Germinal center (tissue), 1 donor: ENCODE measurements at places on chromosomes 2 and 18.

DNA sequence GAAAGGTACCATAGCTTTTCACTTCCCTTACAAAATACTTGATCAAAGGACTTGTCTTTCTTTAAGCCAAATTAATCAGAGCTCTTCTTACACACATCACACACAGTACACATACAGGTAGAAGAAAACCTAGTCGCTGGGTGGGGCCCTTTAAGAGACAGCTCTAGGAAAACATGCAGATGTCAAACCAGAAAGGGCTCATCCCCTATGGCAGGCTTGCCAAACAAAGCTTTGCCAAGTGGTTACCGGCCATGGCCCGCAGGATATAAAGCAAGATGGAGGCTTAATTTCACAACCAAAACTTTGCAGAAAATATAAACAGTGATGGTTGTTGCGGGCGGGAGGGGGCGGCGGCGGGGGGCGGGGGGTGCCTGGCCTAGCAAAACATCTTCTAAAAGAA, 2156.0 kb upstream of the PIK3C3 start:
- DNase-seq, result no peak

GRCh38 chr2:166468124-166469024, 25.7 kb downstream of the SCN7A start:
- DNase-seq, result no peak

GRCh38 chr18:59735269-59735860, 38.1 kb upstream of the CCBE1 start:
- DNase-seq, result no peak

DNA sequence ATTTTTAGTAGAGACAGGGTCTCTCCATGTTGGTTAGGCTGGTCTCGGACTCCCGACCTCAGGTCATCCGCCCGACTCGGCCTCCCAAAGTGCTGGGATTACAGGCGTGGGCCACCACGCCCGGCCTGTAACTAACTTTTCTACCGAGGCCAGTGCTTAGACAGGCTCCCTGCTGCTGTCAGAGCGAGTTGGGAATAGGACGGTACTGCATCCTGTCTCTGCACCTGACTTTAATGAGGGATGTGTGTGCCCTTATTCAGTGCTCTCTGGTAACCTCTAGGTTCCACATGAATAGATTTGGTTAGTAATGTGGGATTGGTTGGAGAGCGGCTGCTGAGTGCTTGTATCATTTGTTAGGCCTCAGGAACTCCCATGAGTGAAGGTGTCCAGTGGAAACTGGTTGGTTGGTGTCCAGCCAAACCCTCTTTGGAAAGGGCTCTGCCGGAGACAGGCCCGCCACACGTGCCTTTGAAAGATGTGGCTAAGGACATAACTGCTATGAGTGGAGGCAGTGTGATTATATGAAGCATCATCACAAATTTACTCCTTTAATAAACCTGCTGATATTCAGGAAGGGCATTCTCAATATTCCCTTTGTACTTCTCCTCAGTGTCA, 36.6 kb downstream of the MYOM1 start:
- no peak for DNase-seq

DNA sequence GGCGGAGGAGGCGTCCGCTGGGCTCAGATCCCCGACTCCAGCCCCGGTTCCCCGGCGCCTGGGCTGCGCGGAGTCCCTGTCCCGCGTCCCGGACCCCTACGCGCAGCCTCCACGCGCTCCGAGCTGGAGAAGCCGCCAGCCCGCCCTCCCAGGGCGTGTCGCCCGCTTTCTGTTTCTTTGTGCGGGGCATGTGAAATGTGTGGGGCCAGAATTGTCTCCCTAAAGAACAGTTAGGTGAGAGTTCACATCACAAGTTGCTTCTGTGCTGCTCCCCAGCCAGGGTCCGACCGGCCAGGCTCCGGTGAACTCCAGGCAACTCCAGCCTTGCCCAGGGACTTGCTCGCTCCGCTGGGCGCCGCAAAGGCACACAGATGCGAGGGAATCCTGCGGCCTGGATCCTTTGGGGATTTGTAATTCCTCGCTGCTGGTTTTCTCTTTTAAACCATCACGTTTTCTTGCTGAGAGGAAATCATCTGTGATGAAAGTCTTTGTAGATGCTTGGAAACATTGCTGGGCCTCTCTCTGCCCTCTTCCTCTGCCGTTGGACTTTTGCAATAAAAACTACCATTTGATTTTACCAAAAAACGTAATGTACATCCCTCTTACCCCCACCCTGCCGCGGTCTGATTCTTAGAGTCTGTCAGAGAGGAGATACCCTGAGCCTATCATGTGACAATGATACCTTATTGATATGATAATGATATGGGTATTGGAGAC, 631 bp downstream of the GYPC start:
- DNase-seq, result peak; percentile 78

- DNase-seq, result no peak
Measured at GRCh38 chr2:46831869-46832265, 83.7 kb downstream of the MCFD2 start.

GRCh38 chr2:218317303-218317630, 25.0 kb upstream of the TMBIM1 start:
- DNase-seq, result no peak

DNA sequence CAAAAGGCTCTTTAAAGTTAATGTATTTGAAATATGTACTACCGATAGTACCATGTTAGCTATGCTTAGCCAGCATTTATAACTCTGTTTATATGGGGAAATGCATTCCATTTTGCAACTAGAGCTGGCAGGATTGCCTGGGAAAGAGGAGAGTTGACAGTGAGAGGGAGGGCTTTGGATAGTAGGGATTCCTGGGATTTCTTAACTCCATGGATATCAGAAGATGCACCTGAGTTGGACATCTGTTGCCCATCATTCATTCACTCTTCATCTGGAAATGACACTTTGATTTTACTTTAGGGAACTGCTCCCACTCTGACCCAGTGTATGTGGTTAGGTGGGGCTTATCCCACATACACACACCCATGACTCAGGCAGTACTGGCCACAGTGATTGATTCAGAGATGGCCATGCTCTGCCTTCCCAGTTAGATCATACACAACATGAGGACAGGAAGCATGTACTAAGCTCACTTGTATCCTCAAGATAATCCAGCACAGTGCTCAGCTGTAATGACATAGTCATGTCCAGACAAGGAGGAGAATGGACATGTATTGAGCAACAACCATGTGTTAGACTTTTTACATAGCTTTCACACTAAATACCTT, 248.8 kb downstream of the MREG start:
- no peak for DNase-seq

GRCh38 chr2:144738749-144739148, 218.8 kb upstream of the ZEB2 start:
- no peak for DNase-seq

- no peak for DNase-seq
Measured at GRCh38 chr18:58861861-58862301, 2.8 kb upstream of the ZNF532 start.

DNA sequence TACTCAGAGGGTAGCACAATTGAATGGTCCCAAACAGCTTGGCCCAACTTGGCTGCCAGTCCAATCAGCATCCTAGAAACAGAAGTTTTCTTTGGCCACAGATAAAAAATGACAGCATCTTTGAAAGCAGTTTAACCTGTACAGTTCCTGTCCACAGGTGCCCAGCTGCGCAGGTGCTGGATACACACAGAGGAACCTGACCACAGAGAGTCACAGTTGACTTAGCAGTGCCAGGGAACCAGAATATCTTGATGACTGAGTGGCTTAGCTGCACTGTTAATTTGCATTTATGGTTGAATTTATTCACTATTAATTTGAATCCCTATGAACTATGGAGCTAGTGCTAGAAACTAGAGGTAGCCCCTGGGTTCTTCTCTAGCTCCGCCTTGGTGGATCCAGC, 93.7 kb downstream of the TPGS2 start:
- DNase-seq, result peak; percentile 69

DNA sequence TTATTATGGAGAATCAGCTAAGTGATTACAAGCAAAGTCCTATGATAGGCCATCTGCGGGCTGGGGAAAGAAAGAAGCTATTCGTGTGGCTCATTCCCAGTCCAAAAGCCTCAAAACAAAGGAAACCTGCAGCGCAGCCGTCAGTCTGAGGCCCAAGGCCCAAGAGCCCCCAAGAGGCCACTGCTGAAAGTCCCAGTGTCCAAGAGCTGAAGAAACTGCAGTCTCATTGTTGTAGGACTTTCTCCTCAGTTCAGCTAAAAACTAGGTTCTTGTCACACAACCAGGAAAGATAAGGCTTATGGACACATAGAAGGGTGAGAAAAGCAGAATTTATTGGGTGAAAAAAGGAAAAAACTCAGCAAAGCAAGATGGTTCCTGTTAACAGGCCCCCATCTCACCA, 143.2 kb downstream of the RHBDD1 start:
- no peak for DNase-seq

GRCh38 chr18:57455576-57456129, 20.5 kb downstream of the ONECUT2 start:
- DNase-seq, result no peak

GRCh38 chr2:112916625-112917247, 5.8 kb downstream of the IL37 start:
- DNase-seq, result no peak

GRCh38 chr2:10264506-10265328, 38.0 kb upstream of the HPCAL1 start:
- no peak for DNase-seq

- DNase-seq, result no peak
Measured at GRCh38 chr18:29556070-29556469, 1379.1 kb upstream of the CDH2 start.

- DNase-seq, result no peak
Measured at GRCh38 chr18:56327191-56327885, 311.1 kb downstream of the TXNL1 start.

- DNase-seq, result no peak
Measured at GRCh38 chr2:27729198-27729597, 42.3 kb upstream of the MRPL33 start.

DNA sequence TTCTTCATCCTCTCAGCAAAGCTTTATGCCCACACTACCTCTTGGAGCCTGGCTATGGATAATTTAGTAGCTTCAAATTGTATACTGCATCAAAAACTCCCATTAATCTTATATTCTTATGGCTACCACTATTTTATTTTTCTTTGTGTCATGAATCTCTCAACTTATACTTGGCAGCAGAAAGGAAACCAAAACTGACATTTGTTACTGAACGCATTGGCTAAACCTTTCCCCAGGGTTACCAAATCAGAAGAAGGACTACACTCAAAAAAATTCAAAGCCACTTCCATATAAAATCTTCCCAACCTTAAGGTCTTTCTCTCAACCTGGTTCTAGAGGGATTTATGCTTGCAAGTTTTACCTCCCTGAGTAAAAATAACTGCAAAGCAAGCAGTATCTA, 97.0 kb upstream of the REG3G start:
- no peak for DNase-seq

- no peak for DNase-seq
Measured at GRCh38 chr2:51013933-51014526, 17.9 kb downstream of the NRXN1 start.

GRCh38 chr2:8317418-8317817, 364.4 kb upstream of the ID2 start:
- DNase-seq, result no peak

- DNase-seq, result no peak
Measured at GRCh38 chr2:88099798-88100488, 27.9 kb downstream of the FABP1 start.

DNA sequence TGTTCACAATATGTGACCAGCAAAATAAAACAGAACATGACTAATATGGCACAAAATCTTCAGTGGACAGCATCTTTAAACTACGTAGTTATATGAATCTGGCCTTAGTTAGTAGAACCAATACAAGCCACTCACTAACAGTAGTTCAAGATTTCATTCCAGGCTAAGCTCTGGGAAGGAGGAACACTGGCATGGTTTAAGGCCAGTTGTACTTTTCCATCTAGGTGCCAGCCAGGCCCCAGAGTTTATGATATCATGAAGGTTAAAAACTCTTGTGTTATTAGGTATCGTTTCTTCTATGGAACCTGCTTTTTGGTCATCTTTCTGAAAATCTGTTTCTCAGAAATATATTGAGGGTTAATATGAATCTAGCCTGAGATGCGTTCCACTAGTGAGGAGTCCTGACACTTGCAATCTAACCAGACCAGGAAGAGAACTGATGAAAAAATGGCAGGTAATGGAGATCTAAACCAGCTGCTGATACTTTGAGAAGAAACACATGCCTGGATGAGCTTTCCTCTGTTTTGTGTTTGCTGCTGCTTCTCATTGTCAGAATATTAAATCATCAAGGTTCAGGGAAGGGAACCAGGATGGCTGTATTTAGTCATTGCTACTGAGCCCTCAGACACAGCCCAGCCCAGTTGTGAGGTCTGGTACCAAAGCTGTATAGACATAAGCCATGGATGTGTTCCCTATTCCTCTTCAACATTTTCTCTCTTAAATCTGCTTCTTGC, 182.8 kb upstream of the SETBP1 start:
- no peak for DNase-seq

DNA sequence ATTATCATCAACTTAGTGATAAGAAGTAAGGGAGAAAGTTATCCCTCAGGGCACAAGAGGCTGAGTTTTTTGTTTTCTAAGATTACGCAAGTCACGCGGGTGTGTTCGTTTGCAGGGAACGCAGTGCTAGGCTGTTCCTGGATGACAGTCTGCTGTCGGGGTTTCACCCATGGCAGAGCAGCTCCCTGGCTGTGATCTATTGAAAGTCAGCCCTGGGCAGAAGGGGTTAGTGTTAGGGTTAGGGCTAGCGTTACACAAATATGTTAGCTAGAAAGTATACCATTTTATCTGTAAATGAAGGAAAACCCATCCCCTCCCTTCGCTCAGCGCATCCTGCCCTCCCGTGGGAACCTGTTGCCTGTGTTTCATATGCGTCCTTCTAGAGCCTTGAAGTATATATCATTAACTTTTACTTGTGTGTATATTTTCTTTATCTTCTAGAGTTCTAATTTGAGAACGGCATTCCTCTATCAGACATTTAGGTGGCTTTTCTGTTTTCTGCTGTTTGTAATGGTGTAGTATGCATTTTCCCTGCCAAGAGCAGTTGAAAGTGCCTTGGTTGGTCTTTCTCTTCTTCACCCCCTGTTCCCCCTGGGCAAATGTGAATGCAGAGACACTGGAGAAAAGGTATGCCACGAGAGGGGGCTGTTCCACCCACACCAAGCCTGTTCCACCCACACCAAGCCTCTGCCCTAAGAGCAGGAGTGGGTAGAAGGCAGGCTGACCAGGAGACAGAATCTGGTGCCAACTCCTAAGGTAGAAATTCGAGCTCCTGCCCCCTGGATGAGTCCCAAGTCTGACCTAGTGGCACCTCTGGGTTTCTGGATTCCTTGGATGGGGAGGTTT, 47.0 kb downstream of the ARMC9 start:
- no peak for DNase-seq

- DNase-seq, result no peak
Measured at GRCh38 chr2:180907731-180908130, 72.7 kb upstream of the UBE2E3 start.

DNA sequence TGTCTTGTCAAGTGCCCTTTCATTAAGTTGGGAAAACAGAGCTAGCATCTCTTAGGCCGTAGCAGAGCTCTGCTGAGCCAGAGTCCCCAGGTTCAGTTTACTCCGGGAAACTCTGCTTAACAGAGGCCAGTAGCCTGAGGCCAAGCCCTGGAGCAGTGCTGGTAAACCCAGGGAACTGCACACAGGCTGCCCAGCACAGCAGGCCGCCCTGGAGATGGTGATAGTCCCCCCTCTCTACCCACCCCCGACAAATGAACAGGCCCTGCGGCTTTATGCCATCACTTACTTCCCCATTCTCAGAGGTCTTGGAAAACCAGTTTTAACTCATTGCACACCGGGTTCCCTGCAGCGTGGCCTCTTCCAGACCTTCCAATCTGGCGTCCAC, 3.5 kb downstream of the CNNM4 start:
- DNase-seq, result no peak
